ENCODE measurements at places on chromosomes 6 and 20. TPM values are rescaled to one million over a fixed set of nuclear protein-coding genes. Genes with fewer than 3 reads are reported as not detected.

SLC52A3 gene
- not detected for polyA plus RNA-seq

DNA sequence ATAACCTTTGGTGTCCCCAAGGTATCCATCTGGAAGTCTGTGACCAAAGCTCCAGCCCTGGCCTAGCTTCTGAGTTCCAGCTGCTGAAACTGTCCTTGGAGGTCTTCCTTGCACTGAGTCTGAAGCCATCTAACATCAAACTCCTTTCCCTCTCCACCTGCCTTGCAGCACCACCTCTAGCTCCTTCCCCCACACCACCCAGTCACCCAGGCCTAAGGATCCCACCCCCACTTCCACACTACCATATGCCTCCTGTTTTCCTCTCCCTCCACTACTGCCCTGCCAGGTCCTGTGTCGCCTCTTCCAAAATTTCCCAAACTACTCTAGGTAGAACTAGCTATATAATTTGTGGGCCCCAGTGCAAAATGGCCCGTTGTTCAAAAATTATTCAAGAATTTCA is 10.8 kb upstream of the MATN4 start:
- no peak for DNase-seq

- no peak for DNase-seq
Measured at GRCh38 chr20:42113236-42113635, 495.1 kb upstream of the CHD6 start.

- DNase-seq, result no peak
Measured at GRCh38 chr6:10303608-10304506, 111.0 kb downstream of the TFAP2A start.
